A549 treated with dexamethasone at 1 μM for 4 hours (cell line): ENCODE measurements at places on chromosomes 2 and 18. TPM values are rescaled to one million over a fixed set of nuclear protein-coding genes. Genes with fewer than 3 reads are reported as not detected.

The PRKAG3 gene
- 0.04 TPM in 1 of 5 replicates, not detected in the others for total RNA-seq

The SLC4A5 gene
- 0.15 to 0.34 TPM (median 0.28 TPM) in 5 replicates for total RNA-seq

The RAPGEF4 gene
- 0.15 to 0.47 TPM (median 0.27 TPM) in 5 replicates for total RNA-seq

The CFC1 gene
- 0.07 to 0.08 TPM in 2 of 5 replicates, not detected in the others for total RNA-seq

The OSR1 gene
- total RNA-seq, result 8.3 to 12.3 TPM (median 9.5 TPM) in 5 replicates

The CNGA3 gene
- total RNA-seq, result 0.03 to 0.09 TPM (median 0.05 TPM) in 4 of 5 replicates, not detected in the other

The RNF144A gene
- total RNA-seq, result 7.1 to 10.6 TPM (median 10.2 TPM) in 5 replicates

The IL1R2 gene
- total RNA-seq, result 0.91 to 2.1 TPM (median 1.3 TPM) in 5 replicates

The GALNT5 gene
- total RNA-seq, result 2.0 to 2.4 TPM (median 2.1 TPM) in 5 replicates
